ENCODE measurements at places on chromosomes 7 and 10. TPM values are rescaled to one million over a fixed set of nuclear protein-coding genes. Genes with fewer than 3 reads are reported as not detected.

DNA sequence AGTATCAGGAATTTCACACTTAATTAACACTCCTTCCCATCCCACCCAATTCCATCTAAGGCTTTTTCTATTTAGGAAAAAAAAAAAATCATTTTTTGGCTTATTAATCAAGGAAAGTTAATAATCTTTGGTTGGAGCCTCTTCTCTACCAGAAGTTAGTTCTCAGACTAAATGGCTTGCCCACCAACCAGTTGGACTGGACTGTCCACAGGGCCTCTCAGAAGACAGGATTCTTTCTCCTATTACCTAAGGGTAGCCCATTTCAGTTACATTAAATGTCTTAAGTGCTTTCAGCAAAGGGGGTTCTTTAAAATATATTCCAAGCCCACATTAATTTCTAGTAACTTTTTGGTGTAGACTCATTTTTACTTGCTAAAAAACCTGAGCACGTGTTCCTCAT lies 35.2 kb downstream of the GLUD1 start:
- H3K4me1 ChIP-seq, result no peaks in the 10 kb centered on the region
- H3K4me3 ChIP-seq, result no peak overlapping the region
- no peaks in the 10 kb centered on the region for H3K27me3 ChIP-seq
- DNase-seq, result no peak
- no peak overlapping the region for H3K27ac ChIP-seq
- H3K36me3 ChIP-seq, result peaks cover 11% of the 10 kb centered on the region

Gene SORCS3
- total RNA-seq, result 3.4 TPM

DNA sequence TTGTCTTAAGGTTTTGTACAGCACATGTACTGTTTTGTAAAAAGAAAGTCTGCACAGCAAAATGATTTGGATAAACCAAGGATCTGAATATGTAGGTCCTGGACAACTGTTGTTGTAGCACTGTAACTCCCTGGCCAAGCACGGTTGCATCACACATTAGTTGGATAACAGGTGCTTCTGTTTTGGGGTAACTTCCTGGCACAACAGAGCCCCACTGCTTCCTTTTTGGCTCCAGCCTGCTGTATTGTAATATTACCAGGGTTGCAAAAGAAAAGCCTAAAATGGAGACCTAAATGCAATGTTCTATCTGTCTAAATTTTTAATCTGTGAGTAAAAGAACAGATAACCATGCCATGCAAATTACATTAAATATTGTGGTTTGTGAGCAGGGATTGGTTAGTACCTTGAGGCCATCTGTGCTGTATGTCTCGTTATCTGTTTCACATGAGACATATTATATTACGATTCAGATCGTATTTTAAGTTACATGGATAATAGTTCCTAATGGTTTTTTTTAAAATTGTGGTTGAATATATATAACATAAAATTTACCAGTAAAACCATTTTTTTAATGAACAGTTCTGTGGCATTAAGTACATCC lies 27.5 kb upstream of the WAC start:
- H3K36me3 ChIP-seq, result peaks cover 3% of the 10 kb centered on the region
- peaks cover 8% of the 10 kb centered on the region for H3K4me1 ChIP-seq
- H3K27me3 ChIP-seq, result no peaks in the 10 kb centered on the region
- H3K27ac ChIP-seq, result no peak overlapping the region
- no peak for DNase-seq
- H3K4me3 ChIP-seq, result no peak overlapping the region

DNA sequence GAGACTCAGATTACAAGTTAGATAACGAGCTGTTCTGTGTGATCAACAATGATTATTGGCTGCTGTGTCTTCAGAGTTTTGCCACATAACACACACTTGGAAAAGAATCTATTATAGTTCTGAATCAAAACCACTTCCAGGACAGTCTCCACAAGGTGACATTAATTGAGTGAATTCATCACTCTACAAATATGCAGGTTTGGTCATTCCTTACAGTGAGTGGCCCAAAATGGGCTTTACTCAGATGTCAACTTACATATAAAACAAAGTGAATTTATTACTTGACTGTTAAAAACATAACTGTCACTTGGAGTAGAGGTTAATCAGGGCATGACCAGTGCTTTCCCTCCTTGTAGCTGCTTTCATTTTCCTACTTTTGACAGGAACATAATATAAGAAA lies 984.3 kb downstream of the REEP3 start:
- no peak overlapping the region for H3K4me3 ChIP-seq
- H3K27me3 ChIP-seq, result no peaks in the 10 kb centered on the region
- H3K4me1 ChIP-seq, result no peaks in the 10 kb centered on the region
- no peak for DNase-seq
- no peak overlapping the region for H3K27ac ChIP-seq

Gene NME8
- not detected for total RNA-seq

GRCh38 chr10:110919971-110920881 lies 822 bp downstream of the SHOC2 start:
- no peaks in the 10 kb centered on the region for H3K36me3 ChIP-seq
- DNase-seq, result peak; percentile 33
- H3K4me1 ChIP-seq, result peaks cover 41% of the 10 kb centered on the region
- H3K27ac ChIP-seq, result peak overlapping the region; percentile 95
- no peaks in the 10 kb centered on the region for H3K27me3 ChIP-seq
- peak overlapping the region; percentile 92 for H3K4me3 ChIP-seq

Gene PLAC9
- 27.5 TPM for total RNA-seq

DNA sequence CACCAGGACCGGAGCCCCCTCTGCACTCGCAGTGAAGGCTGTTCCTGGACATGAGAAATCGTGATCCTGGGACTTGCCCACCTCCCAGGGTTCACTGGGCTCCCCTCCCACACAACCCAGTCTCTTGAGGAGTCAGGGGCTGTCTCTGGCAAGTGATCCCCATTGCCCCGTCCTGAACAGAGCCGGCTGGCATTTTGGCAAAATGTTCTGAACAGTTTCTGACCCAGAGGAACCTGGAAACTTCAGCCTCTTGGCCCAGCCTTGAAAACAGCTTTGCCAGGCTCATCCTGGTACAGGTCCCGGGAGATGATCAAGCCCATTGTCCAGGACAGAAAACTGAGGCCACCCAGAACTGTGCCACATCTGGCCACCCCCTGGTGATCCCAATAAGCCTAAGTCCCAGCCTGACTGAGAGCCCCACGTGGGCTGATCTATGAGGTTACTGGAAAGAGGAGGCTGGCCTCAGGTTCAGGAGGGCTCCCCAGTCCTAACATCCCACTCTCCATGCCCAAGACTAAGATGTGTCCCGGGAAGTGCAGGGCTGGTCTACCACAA lies 115.7 kb downstream of the OAT start:
- no peak overlapping the region for H3K4me3 ChIP-seq
- H3K36me3 ChIP-seq, result peaks cover 8% of the 10 kb centered on the region
- H3K27me3 ChIP-seq, result no peaks in the 10 kb centered on the region
- H3K27ac ChIP-seq, result no peak overlapping the region
- H3K4me1 ChIP-seq, result no peaks in the 10 kb centered on the region

- H3K4me1 ChIP-seq, result peaks cover 5% of the 10 kb centered on the region
- no peak overlapping the region for H3K4me3 ChIP-seq
- DNase-seq, result no peak
- peaks cover 2% of the 10 kb centered on the region for H3K36me3 ChIP-seq
- no peak overlapping the region for H3K27ac ChIP-seq
- no peaks in the 10 kb centered on the region for H3K27me3 ChIP-seq
These were observed 4.1 kb upstream of the TAS2R5 start for GRCh38 chr7:141785706-141786552.

DNA sequence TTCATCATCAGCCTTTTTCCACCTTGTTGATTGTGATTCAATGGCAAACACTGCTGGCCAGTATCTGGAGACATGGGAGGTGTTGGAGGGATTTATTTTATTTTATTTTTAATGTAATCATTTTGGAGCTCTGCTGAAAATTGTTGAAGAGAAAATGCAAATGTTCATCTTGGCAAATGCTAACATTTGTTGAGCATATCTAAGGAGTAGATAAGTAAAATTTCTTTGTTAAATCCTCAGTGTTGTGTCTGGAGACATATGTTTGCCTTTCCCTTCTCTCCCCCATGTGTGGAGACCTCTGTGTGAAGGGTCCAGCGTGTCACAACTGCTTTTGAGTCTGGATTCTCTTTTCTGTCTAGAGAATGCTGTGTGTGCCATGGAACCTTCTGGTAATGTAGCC lies 300.3 kb downstream of the FZD1 start:
- H3K4me3 ChIP-seq, result no peak overlapping the region
- H3K4me1 ChIP-seq, result peaks cover 25% of the 10 kb centered on the region
- H3K27me3 ChIP-seq, result no peaks in the 10 kb centered on the region
- H3K36me3 ChIP-seq, result no peaks in the 10 kb centered on the region
- H3K27ac ChIP-seq, result no peak overlapping the region
- no peak for DNase-seq

DNA sequence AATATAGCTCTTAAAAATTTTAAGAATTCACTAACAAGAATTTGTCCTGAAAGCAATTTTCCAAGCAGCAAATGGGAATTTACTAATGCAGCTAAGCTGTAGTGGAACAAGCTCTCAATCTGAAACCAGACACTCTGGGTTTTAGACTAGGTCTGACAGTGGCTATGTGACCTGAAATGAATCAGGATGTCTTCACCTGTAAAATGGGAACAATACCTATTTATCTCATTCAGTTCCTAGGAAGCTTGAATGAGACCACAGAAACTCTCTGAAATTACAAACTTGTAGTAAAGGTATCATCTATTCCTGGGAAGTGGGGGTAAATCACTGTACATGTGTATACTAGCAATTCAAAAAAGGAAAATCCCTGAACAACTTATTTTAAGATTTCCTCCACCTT lies 1.2 kb downstream of the DNAJC2 start:
- DNase-seq, result no peak
- H3K4me3 ChIP-seq, result peak overlapping the region; percentile 98
- peaks cover 14% of the 10 kb centered on the region for H3K36me3 ChIP-seq
- H3K27me3 ChIP-seq, result no peaks in the 10 kb centered on the region
- H3K4me1 ChIP-seq, result peaks cover 40% of the 10 kb centered on the region

DNA sequence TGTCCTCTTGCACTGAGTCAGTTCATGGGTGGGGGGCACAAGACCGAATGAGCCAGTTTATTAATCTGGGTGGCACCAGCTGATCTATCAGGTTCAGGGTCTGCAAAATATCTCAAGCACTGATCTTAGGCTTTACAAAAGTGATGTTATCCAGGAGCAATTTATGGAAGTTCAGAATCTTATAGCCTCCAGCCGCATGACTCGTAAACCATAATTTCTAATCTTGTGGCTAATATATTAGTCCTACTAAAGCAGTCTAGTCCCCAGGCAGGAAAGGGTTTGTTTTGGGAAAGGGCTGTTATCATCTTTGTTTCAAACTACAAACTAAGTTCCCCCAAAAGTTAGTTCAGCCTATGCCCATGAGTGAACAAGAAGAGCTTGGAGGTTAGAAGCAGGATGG lies 33.9 kb downstream of the AKR1C8 start:
- no peak for DNase-seq
- H3K36me3 ChIP-seq, result peaks cover 2% of the 10 kb centered on the region
- no peaks in the 10 kb centered on the region for H3K4me1 ChIP-seq
- no peak overlapping the region for H3K27ac ChIP-seq
- H3K27me3 ChIP-seq, result no peaks in the 10 kb centered on the region
- no peak overlapping the region for H3K4me3 ChIP-seq

- peaks cover 7% of the 10 kb centered on the region for H3K4me1 ChIP-seq
- no peaks in the 10 kb centered on the region for H3K27me3 ChIP-seq
- DNase-seq, result no peak
- peaks cover 3% of the 10 kb centered on the region for H3K36me3 ChIP-seq
These were observed 98.7 kb downstream of the CDK6 start for GRCh38 chr7:92737706-92738105.

Data from neural crest cell (in vitro differentiated cells).